ENCODE measurements at places on chromosomes 1 and 21. TPM values are rescaled to one million over a fixed set of nuclear protein-coding genes. Genes with fewer than 3 reads are reported as not detected.

The LDLRAD2 gene
- 0.69 TPM for polyA plus RNA-seq

The STYXL2 gene
- not detected for polyA plus RNA-seq

The HPCA gene
- not detected for polyA plus RNA-seq

The WASF2 gene
- 105 TPM for polyA plus RNA-seq
